T-cell (primary cell): ENCODE measurements at places on chromosomes 5 and 9.
A peak's percentile ranks its signal among the peaks of the same experiment; 100 is the strongest.

DNA sequence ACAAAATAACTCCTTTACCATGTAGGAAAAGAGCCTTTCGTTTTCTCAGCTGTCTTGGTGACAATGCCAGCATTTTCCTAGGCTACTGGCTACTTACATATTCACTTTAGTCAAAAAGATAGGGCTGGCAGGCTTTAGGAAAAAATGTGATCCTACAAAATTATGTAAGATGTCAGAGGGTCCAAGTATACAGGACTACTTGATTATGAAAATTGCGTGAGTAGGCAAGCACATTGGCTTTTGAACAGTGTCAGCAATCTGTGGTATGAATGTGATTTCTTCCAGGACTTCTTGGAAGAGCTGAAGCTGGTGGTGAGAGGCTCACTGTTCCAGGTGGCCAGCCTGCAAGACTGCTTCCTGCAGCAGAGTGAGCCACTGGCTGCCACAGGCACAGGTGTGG lies 22.8 kb downstream of the THBS4 start:
- DNase-seq, result no peak

- DNase-seq, result no peak
Measured at GRCh38 chr9:130466537-130467217, 21.9 kb downstream of the ASS1 start.

GRCh38 chr9:34990908-34991606 lies 1.5 kb downstream of the DNAJB5 start:
- DNase-seq, result no peak

- no peak for DNase-seq
Measured at GRCh38 chr5:10896016-10896415, 135.0 kb upstream of the DAP start.

GRCh38 chr5:62284946-62285891 lies 20.8 kb upstream of the KIF2A start:
- peak; percentile 27 for DNase-seq
